Stimulated activated CD8-positive, alpha-beta memory T cell treated with anti-CD3 and anti-CD28 coated beads, Interleukin-15, amount 100 ng/mL, for 24 hours (primary cell): ENCODE measurements at places on chromosomes 7 and 10.
A peak's percentile ranks its signal among the peaks of the same experiment; 100 is the strongest.

- DNase-seq: no peak
Observed at GRCh38 chr10:106672517-106673175, 491.9 kb downstream of the SORCS1 start.

DNA sequence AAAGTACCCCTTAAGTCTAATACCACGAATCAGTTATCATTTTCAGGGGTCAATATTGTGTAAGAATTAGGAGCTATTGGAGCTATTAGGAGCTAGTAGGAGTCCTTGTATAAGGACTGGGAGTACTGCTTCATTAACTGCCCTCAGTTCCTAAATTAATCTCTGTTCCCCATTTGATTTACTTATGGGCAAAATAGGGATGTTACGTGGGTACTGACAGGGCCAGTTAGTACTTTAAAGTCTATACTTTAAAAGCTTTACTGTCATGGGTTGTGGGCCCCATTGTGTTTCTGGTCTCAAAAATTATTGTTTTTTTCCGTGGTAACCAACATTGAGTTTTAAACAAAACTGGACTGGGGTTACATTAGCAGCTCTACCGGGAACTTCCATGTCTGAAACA is 60.3 kb downstream of the PRKAR2B start:
- no peak for DNase-seq

DNA sequence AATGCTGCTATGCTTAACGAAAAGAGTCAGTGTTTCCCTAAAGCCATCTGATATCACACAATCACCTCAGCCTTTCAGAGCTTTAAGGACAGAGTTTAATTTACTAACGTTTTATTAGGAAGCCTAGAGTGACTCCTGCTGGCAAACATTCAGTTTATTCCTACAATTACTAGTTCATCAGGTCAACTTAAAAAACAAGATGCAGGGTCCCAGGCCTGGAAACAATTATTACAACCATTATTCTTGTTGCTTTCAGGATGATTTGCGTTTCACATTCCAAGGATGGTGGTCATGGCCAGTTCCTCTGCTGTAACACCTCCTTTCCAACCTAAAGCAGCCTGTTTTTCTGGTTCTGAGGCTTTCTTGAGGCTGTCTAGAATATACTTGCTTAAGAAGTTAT is 1.5 kb upstream of the FAM53B start:
- DNase-seq: no peak

GRCh38 chr7:100000239-100000638 is 15.2 kb upstream of the ZKSCAN1 start:
- no peak for DNase-seq

GRCh38 chr7:154584352-154585252 is 418.3 kb downstream of the PAXIP1 start:
- DNase-seq: no peak

DNA sequence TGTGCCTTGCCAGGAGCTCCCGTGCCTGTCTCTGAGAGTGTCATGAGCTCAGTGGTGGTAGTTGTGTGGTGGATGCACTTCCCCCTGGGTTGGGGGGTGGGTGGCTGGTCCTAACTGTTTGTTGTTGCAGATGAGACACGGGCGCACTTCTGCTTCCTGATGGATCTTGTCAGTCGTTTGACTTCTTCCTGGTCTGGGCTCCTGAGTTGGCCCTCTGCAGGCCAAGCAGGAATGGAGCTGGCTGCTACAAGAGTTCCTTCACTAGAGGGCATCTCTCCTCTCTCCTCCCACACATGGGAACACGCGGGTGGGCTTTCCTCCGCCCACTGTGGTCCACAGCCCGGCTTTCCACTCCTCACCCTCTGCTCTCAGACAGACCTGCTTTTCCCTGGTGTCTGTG is 82.0 kb downstream of the BMS1 start:
- DNase-seq: no peak

GRCh38 chr7:149815121-149815520 is 23.1 kb upstream of the ZNF862 start:
- no peak for DNase-seq

- DNase-seq: no peak
Observed at GRCh38 chr10:65993451-65993850, 932.4 kb upstream of the LRRTM3 start.

- no peak for DNase-seq
Observed at GRCh38 chr10:114103284-114103683, 59.6 kb downstream of the ADRB1 start.

DNA sequence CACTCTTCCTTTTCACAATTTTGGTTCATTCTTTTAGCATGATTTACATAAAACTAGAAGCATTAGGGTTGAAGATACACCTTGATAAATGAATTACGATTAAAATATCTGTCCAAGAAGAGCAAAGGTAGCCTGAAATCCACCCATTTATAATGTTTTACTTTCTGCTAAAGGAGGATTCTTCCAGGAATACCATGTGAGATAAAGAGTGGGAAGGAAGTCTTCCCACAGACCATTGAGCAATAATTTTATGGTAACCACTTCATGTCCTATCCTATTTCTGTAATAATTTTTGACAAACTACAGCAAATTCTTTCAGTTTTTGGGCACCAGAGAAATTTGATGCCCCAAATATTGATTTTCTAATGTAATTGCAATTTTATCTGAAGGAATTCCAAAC is 150.6 kb upstream of the STEAP4 start:
- DNase-seq: no peak

DNA sequence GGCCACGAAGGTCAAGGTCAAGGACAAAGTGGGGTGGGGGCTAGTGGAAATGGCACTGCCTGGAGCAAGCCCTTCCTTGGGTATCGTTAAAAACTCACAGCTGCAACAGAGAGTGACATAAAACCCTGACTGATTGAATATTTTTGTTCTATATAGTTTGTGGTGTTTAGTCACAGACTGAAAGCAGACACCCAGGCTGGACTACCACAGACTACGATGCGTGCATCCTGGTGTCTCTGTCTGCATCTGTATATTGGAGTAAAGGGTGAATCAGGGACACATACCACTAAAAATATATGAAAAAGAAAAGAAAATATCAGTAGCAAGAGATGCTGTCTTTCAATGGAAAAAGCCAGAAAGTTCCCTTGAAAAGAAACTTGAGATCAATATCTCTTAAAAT is 101.4 kb downstream of the KLF6 start:
- DNase-seq: no peak

DNA sequence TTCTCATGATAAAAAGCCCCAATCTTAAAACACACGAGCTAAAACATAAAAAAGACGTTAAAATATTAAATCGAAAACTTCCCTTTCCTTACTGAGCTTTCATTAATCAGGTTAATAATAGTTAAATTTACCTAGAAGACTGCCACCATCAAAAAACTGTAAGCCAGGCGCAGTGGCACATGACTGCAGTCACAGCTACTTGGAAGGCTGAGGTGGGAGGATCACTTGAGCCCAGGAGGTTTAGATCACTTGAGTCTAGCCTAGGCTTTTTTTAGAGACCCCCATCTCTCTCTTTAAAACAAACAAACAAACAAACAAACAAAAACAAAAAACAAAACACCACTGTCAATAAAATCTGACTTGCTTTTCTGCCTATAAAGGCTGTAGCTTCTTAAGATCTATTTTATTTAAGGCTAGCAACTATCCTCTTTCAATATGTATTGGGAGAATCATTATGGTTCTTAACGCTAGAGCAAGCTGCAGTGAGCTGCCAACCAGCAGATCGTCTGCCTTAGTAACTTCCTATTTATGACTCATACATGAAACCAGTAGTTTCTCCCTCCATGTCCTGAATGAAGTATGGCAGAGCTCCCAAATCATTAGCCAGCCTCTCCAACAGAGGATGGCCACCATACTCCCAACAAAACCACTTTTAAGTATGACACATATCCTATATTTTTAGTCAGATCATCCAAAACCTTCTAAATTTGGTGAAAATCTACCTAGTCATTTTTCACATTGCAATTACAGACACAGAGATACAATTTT is 163.7 kb downstream of the SRPK2 start:
- DNase-seq: no peak

- no peak for DNase-seq
Observed at GRCh38 chr7:1864161-1864940, 194.3 kb downstream of the ELFN1 start.

DNA sequence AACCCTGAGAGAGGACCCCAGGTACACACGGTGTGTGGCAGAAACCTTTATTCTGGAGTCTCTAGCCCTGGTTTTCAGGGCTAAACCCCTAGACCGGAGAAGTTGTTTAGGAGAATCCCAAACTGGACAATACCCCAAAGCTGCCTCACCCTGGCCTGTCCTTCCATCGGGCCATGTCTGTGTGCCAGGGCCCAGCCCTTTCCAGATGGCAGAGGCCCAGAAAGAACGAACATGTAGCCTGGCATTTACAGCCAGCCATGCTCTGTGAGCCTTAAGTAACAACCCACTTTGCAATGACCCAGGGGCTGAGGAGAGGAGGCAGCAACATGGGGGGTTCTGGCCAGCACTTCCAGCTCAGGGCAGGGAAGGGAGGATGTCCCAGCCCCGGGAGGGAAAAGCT is 142.1 kb downstream of the NEURL1 start:
- no peak for DNase-seq

DNA sequence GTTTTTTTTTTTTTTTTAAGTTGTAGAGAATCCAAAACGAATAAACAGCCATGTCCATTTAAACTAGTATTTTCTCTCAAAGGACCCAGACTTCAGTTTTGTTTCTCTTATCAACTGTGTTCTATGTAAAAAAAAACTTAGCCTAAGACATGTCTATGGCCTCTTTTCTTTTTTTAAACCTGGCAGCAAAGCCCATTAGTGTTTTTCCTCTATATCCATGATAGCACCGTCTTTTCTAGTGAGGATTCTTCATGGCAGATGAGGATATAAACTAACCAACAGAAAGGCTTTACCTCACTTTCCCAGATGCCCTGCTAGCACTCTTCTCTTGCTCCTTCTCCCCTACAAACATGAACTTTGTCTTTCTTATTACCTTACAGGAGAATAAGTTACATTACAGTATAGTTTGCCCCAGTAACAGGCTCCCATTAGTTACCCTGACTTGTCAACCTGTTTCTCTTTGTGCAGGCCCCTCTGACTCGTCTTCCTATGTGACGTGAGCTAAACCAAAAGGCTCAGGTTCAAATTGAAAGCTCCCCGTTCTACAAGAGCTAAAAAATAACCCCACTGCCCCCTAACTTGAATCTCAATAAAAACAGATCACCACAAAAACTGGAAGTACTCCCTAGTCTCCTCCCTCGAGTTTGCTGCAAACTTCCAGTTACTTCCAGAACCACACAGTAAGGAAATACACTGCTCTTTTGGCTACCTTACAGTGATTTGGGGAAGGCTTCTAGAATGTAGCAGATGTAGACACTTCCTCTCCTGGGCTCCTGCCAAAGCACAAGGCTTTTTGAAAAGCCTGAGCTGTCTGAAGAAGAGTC is 20.1 kb downstream of the P4HA1 start:
- DNase-seq: no peak

DNA sequence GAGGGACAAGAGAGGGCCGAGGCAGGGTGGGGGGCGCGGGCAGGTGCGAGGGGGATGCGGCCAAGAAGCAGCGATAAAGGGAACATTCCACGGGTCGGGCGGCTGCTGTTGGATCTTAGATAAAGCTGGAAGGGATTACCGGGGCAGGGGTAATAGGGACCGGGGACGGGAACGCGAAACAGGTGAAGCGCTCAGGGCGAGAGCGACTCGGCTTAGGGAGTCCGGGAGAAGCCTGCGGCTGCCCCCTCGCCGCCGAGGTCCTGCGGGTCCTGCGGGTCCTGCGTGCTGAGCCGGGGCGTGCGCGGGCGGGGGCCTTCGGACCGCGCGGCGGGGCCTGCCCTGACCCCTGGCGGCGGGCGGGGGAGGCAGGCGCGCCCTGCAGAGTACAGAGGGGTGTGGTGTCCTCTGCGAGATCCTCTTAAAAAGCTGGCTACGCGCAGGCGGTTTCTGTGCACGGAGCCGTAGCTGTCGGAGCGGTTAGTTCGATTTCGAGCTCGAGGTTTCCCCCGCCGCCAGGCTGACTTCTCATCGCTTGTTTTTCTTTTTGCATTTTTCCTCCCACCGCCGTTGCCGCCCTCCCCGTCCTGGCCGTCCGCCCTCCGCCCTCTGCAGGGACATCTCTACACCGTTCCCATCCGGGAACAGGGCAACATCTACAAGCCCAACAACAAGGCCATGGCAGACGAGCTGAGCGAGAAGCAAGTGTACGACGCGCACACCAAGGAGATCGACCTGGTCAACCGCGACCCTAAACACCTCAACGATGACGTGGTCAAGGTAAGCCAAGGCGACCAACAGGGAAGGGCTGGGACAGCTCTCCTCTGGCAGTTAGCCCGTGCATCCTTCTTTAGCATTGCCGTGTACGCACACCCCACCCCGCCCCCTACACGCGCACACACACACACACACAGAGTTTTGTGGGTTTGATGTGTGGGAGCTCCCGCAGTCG is 1.4 kb downstream of the CAV1 start:
- no peak for DNase-seq

GRCh38 chr7:126495001-126495400 is 757.7 kb downstream of the GRM8 start:
- no peak for DNase-seq

GRCh38 chr10:33484787-33485186 is 150.3 kb upstream of the NRP1 start:
- DNase-seq: no peak

- DNase-seq: peak; percentile 18
Observed at GRCh38 chr7:39950473-39951225, 593 bp downstream of the CDK13 start.

- no peak for DNase-seq
Observed at GRCh38 chr7:41566581-41566980, 136.3 kb downstream of the INHBA start.

DNA sequence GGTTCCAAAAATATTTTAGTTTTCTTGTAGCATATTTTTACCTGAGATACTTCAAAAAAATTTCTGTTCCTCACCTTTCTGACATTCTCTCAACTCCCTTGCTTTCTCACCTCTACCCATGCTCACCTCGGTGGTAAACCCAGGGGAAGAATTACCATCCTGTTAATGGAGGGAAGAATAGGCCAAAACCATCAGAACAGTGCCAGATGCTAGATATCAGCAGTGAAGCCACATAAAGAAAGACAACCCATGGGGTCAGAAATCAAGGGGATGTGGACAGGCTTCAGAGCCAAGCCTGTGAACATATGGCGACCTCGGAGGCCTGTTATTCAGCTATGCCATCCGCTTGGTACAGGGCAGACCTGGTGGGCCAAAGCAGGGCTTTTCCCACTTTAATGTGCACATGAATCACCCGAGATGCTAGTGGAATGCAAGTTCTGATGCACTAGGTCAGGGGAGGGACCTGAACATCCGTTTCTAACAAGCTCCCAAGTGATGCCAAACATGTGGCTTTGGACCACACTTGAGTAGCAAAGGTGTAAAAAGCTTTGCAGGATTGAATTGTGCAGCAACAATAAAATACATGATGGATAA is 125.5 kb downstream of the NPY start:
- no peak for DNase-seq

- DNase-seq: no peak
Observed at GRCh38 chr7:47211519-47211973, 370.4 kb downstream of the TNS3 start.

- no peak for DNase-seq
Observed at GRCh38 chr10:132662186-132662920, 123.6 kb downstream of the NKX6-2 start.
